ENCODE measurements at places on chromosomes 3 and 15.

DNA sequence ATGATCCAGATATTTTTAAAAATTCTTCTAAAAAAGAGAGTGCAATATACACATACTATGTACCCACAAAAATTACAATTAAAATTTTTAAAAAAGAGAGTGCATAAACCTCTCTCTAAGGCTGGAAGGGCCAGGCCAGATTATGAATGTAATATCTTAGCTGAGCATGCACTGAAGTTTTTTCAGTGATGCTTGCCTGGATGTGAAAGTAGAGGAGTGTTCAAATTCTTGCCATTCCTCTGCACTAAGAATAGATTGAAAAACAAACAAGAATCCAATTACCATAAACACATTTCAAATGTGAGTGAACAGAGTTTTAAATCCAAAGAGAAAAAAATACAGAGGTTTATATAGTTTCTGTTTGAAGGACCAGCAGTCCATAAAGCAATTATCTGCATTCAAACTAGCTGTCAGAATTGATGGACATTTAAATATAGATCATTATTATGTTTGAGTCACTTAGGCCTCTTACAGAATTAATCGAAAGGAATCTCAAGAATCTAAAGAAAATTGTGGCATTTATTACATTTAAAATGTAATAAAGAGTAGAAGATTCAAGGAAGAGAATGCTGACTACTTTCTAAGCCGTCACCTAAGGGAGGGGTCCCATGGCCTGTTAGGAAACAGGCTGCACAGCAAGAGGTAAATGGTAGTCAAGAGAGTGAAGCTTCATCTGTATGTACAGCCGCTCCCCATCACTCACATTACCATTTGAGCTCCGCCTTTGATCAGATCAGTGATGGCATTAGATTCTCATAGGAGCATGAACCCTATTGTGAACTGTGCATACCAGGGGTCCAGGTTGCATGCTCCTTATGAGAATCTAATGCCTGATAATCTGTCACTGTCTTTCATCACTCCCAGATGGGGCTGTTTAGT, 159.3 kb upstream of the MDFIC2 start:
- DNase-seq: no peak

DNA sequence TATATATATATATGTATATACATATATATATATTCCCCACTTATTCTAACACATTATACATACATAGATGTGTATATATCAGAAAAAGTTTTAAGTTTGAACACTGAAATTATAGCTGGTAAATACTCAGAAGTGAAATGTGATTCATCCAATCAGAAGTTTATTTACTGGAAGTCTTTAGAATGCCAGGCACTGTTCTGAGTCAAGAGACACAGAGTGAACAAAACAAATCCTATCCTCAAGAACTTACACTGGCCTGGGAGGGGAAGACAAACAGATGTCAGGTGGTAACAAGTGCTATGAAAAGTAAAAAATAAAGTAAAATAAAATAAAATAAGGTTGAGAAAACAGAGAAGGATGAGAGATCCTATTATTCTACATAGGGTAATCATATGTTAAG, 13.4 kb downstream of the DHX36 start:
- no peak for DNase-seq

DNA sequence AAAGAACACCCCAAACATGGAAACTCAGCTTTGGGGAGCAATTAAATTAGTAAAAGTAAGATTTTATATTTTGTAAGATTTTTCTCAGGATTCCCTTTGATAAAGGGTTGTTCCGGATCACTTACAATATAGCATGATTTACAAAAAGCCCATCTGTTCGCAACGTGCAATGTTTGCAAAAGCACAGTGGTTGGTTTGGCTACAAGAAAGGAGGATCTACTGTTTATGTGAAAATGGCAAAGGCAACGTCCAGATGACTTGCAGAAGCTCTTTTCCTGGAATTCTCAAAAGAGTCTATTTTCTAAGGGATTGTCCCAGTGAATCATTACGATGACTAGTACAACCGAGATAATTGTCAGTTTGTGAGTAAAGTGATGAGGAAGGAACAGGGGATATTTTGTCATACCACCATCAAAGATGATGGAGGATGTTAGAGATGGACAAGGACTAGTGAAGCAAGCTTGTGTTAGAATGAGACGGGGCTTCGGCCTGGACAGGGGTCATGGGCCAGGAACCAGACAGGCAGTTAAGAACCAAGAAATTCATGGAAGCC, 71.6 kb downstream of the CRYGS start:
- DNase-seq: no peak

- DNase-seq: no peak
Measured at GRCh38 chr15:62278534-62278933, 113.4 kb upstream of the C2CD4B start.

- no peak for DNase-seq
Measured at GRCh38 chr15:101178931-101179330, 72.9 kb downstream of the CHSY1 start.

DNA sequence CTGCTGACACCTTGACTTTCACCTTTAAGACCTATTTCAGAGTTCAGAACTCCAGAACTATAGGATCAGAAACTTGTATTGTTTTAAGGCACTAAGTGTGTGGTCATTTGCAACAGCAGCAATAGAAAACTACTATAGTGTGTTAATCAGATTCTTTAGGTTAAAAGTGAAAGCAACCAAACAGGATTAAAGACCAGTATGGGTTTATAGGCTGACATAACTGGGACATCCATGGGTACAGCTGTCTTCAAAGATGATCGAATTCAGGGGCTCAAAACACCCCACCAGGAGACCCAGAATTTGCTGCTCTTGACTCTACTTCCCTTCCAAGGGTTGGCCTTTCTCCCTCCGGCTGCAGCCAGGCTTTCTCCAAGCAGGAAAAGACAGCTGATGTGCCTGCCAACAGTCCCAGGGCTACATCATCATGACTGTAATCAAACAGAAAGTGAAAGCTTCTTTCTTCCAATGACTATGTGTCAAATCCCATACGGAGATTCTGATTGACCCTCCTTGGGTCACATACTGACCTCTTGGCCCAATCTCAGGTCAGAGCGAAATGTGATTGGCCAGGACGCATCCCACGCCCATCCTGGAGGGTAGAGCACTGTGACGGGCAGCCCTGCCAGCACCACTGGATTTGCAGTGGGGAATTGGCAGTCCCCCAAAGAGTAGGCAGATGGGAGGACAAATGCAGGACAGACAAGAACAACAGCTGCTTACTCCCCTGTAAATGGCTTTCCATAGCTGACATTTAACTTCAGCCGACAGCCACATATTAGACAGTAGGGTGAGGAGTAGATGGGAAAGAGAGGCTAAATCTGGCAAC, 51.4 kb upstream of the RNF7 start:
- peak; percentile 35 for DNase-seq

Measured in DMS79 treated with DMSO at 0.1 percent for 48 hours (cell line).